ENCODE measurements at places on chromosomes 11 and 22. TPM values are rescaled to one million over a fixed set of nuclear protein-coding genes. Genes with fewer than 3 reads are reported as not detected.

DNA sequence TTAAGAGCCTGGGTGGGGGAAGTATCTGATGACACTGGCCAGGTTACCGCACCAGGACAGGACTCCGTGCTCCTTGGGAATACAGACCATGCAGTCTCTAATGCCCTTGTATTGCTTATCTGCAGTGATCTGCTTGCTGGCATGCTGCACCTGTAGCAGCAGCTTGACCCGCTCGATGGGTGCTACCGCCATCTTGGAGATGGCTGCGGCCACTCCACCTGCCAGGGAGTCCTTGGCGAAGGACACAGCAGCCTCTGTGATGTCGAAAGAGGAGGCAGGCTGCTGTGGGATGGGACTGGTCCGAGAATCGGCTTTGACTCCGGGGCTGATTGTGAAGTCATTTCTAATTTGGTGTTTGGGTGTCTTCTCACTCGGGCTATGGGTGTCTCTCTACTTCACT, 3.1 kb downstream of the WBP2NL start:
- H3K4me3 ChIP-seq, result no peak overlapping the region
- H3K27me3 ChIP-seq, result no peaks in the 10 kb centered on the region
- no peaks in the 10 kb centered on the region for H3K36me3 ChIP-seq
- H3K4me1 ChIP-seq, result peaks cover 8% of the 10 kb centered on the region
- DNase-seq, result no peak

- no peaks in the 10 kb centered on the region for H3K27me3 ChIP-seq
- H3K27ac ChIP-seq, result no peak overlapping the region
- peaks cover 67% of the 10 kb centered on the region for H3K36me3 ChIP-seq
- H3K4me1 ChIP-seq, result no peaks in the 10 kb centered on the region
- H3K4me3 ChIP-seq, result no peak overlapping the region
These were observed 13.1 kb downstream of the IFT27 start for GRCh38 chr22:36762687-36763260.

GRCh38 chr11:105696000-105696399, 86.1 kb downstream of the GRIA4 start:
- no peaks in the 10 kb centered on the region for H3K4me1 ChIP-seq
- no peak overlapping the region for H3K4me3 ChIP-seq
- no peak overlapping the region for H3K27ac ChIP-seq
- no peaks in the 10 kb centered on the region for H3K36me3 ChIP-seq
- H3K27me3 ChIP-seq, result no peaks in the 10 kb centered on the region
- no peak for DNase-seq

GRCh38 chr22:32682990-32683389, 118.5 kb upstream of the TIMP3 start:
- H3K4me3 ChIP-seq, result no peak overlapping the region
- H3K4me1 ChIP-seq, result no peaks in the 10 kb centered on the region
- H3K27me3 ChIP-seq, result no peaks in the 10 kb centered on the region
- H3K27ac ChIP-seq, result no peak overlapping the region

GRCh38 chr11:64844330-64845128, at the start of gene CDC42BPG:
Gene CDC42BPG (minus strand): TSS chr11:64844653. CDS start chr11:64844569, 84 bp downstream.
- H3K4me1 ChIP-seq, result peaks cover 51% of the 10 kb centered on the region
- H3K27ac ChIP-seq, result peak within 1 kb of the TSS; percentile 79
- peak; percentile 94 for DNase-seq
- peaks cover 2% of the 10 kb centered on the region for H3K36me3 ChIP-seq

- H3K4me1 ChIP-seq, result no peaks in the 10 kb centered on the region
- H3K4me3 ChIP-seq, result no peak overlapping the region
- H3K27me3 ChIP-seq, result no peaks in the 10 kb centered on the region
- DNase-seq, result no peak
- no peaks in the 10 kb centered on the region for H3K36me3 ChIP-seq
These were observed 136.2 kb upstream of the ZC3H12C start for GRCh38 chr11:109957000-109957399.

- no peak overlapping the region for H3K4me3 ChIP-seq
- peaks cover 4% of the 10 kb centered on the region for H3K4me1 ChIP-seq
- DNase-seq, result no peak
These were observed 17.0 kb downstream of the CASP12 start for GRCh38 chr11:104881117-104881794.

GRCh38 chr11:73893041-73893440, 16.2 kb downstream of the PAAF1 start:
- DNase-seq, result no peak
- H3K4me3 ChIP-seq, result no peak overlapping the region
- no peaks in the 10 kb centered on the region for H3K27me3 ChIP-seq

- H3K4me3 ChIP-seq, result no peak overlapping the region
- H3K36me3 ChIP-seq, result no peaks in the 10 kb centered on the region
- H3K4me1 ChIP-seq, result peaks cover 10% of the 10 kb centered on the region
- H3K27me3 ChIP-seq, result no peaks in the 10 kb centered on the region
- DNase-seq, result no peak
These were observed 70.1 kb upstream of the TTLL12 start for GRCh38 chr22:43256976-43257545.

DNA sequence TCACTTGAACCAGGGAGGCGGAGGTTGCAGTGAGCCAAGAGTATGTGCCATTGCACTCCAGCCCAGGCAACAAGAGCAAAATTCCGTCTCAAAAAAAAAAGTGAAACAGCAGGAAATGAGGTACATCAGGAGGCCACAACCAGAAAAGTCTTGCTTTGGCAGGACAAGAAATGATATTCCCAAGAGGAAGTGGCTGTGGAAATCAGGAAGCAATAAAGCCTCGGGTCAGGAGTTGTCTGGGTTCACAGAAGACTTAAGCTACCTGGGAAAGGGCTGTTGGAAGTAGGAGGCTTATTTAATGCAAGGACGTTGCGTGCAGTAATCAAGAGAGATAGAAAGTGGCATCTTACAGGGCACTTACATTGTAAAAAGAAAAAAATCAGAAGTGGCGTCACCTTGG, 9.2 kb upstream of the RELT start:
- H3K27me3 ChIP-seq, result no peaks in the 10 kb centered on the region
- peaks cover 20% of the 10 kb centered on the region for H3K4me1 ChIP-seq
- no peaks in the 10 kb centered on the region for H3K36me3 ChIP-seq
- peak overlapping the region; percentile 58 for H3K27ac ChIP-seq

DNA sequence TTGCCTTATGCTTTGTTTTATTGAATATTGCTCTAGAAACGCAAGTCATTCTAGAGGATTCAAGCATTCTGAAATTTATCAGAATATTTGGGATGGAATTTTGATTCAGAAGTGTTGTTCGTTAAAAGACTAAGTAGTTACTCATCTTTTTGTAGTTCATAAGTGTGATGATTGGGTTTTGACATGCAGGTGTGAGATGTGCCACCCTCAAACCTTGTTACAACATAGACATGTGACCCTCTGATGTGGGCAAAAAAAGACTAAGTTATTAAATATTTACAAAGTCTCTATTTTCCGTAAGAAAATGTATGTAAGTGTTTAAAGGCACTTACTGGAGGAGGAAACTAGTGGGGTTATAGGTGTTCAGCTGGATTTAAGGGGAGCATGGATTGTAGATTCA, 8.9 kb downstream of the YWHAH start:
- no peak for DNase-seq
- no peak overlapping the region for H3K4me3 ChIP-seq
- H3K27ac ChIP-seq, result peak overlapping the region; percentile 72
- H3K27me3 ChIP-seq, result no peaks in the 10 kb centered on the region

DNA sequence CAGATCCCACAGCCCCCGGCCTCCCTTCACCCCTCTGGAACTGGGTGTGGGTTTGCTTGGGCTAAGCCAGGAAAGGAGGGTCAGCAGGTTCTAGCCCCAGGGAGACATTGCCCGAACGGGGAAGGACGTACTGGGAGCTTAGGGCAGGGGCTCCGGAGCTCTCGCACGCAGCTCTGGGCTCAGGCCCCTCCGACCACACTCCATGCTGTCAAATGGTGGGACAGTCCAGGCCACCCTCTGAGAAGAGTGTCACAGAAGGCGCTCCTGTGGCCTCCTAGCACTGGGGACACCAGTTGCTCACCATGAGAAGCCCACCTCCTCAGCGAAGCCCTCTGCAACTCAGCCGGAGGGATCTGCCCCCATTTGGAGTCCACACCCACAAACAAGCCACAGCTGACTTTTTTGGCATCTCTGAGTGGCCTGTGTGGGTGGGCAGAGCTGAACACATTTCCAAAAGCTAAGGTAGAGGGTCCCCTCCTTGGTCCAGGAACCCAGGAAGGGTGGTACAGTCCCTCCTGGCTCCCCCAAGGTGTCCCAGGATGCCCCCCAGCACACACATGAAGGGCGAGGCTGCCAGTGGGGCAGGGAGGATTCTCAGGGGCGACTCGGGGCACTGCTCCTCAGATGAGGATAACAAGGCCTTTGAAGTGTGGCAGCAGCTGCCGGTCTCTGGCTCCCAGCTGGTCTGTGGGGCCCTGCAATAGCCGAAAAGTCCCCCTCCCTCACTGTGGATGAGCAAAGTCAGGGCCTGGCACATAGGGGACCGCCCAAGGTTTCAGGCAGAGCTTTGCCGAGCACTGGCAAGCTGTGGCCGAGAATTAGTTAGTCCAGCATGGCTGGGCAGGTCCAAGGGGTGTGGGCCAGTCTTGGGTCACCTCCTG, 13.0 kb upstream of the TEF start:
- no peak for DNase-seq
- H3K4me1 ChIP-seq, result peaks cover 7% of the 10 kb centered on the region
- no peak overlapping the region for H3K4me3 ChIP-seq
- peak overlapping the region; percentile 58 for H3K27ac ChIP-seq

- H3K36me3 ChIP-seq, result peaks cover 93% of the 10 kb centered on the region
- no peaks in the 10 kb centered on the region for H3K27me3 ChIP-seq
- no peak for DNase-seq
- no peak overlapping the region for H3K4me3 ChIP-seq
- no peaks in the 10 kb centered on the region for H3K4me1 ChIP-seq
- peak overlapping the region; percentile 66 for H3K27ac ChIP-seq
These were observed 33.3 kb upstream of the ADSL start for GRCh38 chr22:40313007-40313406.

DNA sequence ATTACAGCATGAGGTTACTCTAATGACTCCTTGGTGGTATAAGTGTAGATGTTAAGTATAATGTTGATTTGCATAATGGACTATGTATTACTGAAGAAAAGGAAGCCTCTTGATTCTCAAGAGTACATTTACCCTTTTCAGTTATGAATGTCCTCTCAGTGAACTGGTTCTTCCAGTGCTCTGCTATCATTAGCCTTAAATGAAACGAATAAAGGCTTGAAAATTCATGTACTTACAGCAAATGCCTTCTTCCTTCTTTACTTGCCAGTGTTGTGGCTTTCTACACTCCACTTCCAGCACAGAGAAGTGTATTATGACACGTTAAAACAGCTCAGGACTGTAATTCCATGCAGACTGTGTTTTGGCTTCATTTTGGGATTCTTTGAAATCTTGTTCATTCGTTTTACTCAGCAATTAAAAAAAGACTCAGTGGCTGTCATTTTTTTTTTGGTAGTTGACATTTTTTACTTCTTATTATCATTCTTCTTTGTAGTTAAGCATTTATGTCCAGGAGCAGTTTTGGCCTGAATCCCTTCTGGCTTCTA, 96.9 kb downstream of the MTMR3 start:
- H3K4me1 ChIP-seq, result no peaks in the 10 kb centered on the region
- H3K36me3 ChIP-seq, result peaks cover 80% of the 10 kb centered on the region
- H3K4me3 ChIP-seq, result no peak overlapping the region
- H3K27ac ChIP-seq, result no peak overlapping the region
- H3K27me3 ChIP-seq, result no peaks in the 10 kb centered on the region
- no peak for DNase-seq

- no peaks in the 10 kb centered on the region for H3K36me3 ChIP-seq
- DNase-seq, result peak; percentile 87
- H3K27ac ChIP-seq, result peak overlapping the region; percentile 77
- peaks cover 3% of the 10 kb centered on the region for H3K4me1 ChIP-seq
- peak overlapping the region; percentile 76 for H3K4me3 ChIP-seq
- peaks cover 34% of the 10 kb centered on the region for H3K27me3 ChIP-seq
These were observed 740 bp downstream of the FADS1 start for GRCh38 chr11:61815790-61816735.

DNA sequence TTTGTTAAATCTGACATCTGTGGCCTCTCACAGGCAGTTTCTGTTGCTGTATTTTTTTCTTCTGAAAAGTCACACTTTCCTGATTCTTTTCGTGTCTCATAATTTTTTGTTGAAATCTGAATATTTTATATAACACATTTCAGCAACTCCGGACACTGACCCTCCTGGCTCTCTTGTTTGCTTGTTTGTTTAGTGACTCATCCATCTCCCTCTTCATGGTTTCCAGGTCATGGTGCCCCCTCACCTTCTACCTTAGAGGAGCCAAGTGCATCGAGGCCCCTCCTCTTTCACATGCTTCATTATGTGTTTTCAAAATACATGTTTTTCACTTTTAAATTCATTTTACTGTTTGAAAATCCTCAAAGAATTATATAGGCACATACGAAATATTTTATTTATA, 562.4 kb downstream of the OPCML start:
- DNase-seq, result no peak
- H3K27ac ChIP-seq, result no peak overlapping the region
- no peaks in the 10 kb centered on the region for H3K4me1 ChIP-seq
- no peak overlapping the region for H3K4me3 ChIP-seq
- H3K27me3 ChIP-seq, result no peaks in the 10 kb centered on the region

DNA sequence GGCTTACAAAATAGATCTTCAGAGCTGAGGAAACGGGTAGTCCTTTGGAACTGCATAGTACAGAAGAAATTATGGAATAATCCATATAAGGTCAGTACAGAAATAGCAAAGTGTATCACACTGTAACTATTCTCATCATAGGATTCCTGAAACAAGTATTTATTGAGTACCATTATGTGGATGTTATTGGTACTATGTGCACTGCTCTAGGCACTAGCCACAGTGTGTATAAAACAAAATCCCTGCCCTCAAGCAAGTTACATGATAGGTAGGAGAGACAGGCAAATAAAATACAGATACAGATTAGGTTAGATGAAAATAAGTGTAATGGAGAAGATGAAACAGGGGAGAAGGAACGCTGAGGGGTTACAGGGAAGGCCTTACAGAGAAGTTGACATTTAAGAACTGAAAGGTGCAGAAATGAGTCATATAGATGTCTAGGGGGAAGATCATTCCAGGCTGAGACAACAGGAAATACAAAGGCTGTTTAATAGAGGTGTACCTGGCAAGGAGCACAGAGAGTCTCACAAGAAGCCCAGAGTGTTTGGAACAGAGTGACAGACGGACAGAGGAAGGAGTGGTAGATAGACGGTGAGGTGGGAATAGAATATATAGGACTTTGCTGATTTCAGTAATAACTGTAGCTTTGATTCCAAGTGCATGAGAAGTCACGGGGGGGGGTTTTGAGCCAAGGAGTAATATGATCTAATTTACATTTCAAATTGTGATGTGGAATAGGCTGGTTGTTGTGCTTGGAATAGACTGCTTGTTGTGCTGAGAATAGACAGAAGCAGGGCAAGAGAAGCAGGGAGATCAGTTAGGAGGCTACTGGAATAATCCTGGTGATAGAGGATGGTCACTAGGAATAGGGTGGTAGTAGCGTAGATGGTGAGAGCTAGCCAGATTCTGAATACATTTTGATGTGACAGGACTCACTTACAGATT, 13.7 kb downstream of the RNF141 start:
- H3K36me3 ChIP-seq, result peaks cover 94% of the 10 kb centered on the region
- no peaks in the 10 kb centered on the region for H3K4me1 ChIP-seq
- H3K27me3 ChIP-seq, result no peaks in the 10 kb centered on the region
- no peak overlapping the region for H3K27ac ChIP-seq

The BDNF gene
- 0.17 TPM for total RNA-seq

The TLCD5 gene
- total RNA-seq, result 4.3 TPM

The EFEMP2 gene
- 28.6 TPM for total RNA-seq

The CCDC73 gene
- 0.46 TPM for total RNA-seq

The TAF1D gene
- 99.4 TPM for total RNA-seq

The GAL3ST3 gene
- total RNA-seq, result not detected

The CHRM1 gene
- total RNA-seq, result not detected

Measured in spleen (tissue), 13 donors.